ENCODE measurements at places on chromosomes 3 and 15.

DNA sequence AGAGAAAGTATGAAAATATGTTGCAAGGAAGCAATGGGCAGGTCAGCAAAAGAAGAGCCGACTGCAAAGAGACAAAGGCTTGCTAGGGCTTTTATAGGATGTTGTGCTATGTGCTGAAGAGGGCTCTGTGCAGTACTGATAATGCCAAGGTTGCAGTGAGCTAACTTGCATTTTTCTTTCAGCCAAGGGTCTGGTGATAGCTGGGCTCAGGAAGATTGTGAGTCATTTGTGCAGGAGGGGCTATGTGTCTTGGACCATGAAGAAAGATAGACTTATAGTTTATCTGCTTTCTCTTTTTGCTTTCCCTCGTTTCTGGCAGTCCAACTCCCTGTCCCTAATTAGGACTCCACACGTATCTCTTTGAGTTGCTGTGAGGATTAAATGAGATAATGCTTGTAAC is 64.5 kb upstream of the LRIG1 start:
- no peak for DNase-seq

- no peak for DNase-seq
Observed at GRCh38 chr15:60526127-60526616, 47.2 kb upstream of the ICE2 start.

DNA sequence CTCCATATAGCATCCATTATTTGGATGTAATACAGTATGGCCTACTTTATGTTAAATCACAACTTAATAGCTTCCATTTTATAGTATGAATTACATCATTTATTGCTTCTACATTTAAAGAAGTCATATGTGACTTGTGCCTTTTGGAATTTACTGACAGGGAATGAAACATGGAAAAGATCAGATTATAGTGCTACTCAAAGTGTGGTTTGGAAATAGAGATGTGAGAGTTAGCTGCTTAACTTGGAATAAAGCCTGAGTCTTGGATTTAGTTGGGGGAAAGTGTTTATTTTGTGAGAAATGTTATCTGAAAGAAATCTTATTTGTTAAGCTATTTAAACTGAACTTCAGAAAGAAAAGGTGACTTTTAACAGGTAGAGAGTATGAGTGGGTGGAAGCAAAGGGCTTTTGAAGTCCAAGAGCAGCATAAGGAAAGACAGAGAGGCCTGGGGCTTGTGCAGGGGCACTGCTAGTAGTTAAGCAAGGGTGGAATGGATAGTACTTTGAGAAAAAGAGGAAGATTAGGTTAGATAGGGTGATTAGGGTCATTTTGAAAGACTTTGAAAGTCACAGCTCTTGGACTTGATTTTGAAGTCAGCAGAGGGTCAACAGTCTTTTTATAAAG is 60.5 kb downstream of the SLMAP start:
- no peak for DNase-seq

GRCh38 chr3:94115482-94115881 is 52.6 kb downstream of the NSUN3 start:
- no peak for DNase-seq

DNA sequence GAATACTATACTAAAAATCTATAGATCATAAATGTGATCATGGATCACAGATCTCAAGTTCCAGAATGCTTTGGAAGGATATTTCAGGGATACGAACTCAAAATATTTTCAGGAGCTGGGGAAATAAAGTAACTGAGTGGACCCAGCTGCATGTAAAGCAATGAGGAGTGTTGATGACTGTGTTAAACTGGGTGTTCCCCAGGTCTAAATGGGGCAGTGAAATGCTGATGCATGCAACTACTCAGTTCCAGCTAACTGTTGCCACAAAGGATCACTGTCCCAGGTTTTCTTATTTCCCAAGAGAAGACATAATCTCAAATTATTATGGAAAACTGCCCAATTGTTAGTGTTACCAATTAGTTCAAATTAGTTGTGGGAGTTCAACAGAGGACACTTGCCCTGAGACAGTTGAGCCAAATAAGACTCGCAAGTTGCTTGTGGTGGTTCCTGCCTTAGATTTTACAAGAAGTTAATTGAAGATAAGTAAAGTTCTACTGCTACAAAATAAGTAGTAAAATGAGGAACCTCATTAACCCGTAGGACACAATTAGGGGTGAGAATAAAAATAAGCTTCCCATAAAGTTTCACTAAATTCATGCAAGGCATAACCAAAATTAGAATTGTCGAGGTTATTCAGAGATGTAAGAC is 66.3 kb upstream of the IL12A start:
- no peak for DNase-seq

DNA sequence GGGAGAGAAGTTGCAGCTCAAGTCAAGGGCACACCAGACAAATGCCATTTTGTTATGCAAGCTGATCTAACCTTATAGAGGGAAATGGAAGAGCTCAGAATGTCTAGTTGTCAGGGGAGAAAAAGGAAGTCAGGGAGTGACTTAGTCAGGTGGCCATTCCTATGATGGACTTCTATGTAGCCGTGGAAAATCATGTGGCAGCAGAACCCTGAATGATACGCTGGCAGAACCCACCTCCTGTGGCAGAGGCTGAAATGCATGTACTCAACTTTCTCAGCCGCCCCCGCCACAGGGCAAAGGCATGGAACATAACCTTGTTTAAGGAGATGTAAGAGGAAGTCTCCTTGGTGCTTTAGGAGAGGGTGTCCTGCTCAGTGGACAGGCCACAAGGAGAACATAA is 37.7 kb upstream of the PARL start:
- DNase-seq = no peak

GRCh38 chr3:126979046-126979628 is 3.8 kb upstream of the PLXNA1 start:
- DNase-seq = no peak

- DNase-seq = no peak
Observed at GRCh38 chr15:70469182-70469581, 294.2 kb downstream of the UACA start.

GRCh38 chr3:14125193-14126016 is 553 bp downstream of the TMEM43 start:
- peak; percentile 57 for DNase-seq

GRCh38 chr3:100682854-100683760 is 26.2 kb upstream of the TFG start:
- DNase-seq = no peak

DNA sequence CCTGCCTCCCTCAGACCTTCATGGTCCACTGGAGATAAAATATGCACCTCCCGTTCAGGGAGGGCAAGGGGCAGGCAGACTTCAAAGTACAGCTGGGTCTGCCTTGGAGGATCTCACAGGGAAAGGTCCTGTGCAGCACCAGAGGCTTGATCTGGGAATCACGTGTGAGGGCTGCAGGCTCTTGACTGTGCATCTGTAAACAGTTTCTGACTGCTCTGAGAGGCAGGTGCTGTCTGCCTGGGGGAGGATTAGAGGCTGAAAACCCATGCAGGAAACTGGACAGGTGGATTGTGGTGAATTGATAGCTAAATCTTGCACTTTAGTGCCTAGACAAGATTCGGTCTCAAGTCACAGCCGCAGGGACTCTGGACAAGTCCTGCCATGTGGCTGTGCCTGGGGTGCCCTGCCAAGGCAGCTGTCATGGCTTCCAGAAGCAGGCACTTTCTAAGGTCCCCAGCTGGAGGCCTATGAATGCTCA is 239.3 kb downstream of the EPHB1 start:
- no peak for DNase-seq

- DNase-seq = no peak
Observed at GRCh38 chr15:41921167-41921566, 27.3 kb upstream of the SPTBN5 start.

DNA sequence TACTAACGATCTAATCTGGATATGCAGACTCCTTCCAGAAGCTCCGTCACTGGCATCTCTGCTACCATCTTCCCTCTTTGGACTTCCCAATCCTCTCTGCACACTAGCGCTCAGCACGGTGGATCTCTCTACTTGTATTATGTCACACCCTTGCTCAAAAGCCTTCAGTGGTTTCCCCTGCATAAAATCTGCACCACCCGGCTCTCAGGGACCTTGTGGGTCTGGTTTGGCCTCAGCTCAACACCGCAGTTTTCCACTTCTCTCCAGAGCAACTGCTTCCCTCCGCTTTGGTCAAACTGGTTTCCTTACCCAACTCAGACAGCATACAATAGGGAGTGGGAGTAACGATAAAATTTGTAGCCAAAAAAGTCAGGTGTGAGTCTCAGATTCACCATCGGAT is 30.7 kb upstream of the HES1 start:
- DNase-seq = no peak

DNA sequence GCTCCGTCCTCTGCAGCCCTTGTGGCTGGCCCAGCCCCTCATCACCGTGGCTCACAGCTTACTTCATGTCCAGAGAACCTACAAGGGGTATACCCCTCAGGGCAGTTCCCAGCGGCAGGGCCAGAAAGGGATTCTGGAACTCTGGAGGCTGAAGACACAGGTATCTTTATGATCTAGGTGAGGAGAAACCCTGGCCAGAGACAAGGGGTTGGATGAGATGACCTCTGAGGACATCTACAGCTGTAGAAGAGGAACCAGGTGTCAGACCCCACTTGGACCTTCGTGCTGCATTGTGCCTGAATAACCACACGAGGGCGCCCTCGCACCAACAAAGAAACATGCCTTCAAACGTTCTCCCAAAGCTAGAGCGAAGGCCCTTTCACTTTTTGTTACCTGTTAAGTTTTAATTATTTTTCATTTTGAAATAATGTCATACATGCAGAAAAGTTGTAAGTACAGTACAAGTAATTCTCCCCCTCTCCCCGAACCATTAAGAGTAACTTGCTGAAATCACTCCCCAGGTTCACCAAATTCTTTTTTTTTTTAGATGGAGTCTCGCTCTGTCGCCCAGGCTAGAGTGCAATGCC is 118.7 kb upstream of the SMAD3 start:
- peak; percentile 46 for DNase-seq

- DNase-seq = no peak
Observed at GRCh38 chr3:58173669-58174398, 36.9 kb downstream of the DNASE1L3 start.

GRCh38 chr3:99484871-99485270 is 153.5 kb upstream of the COL8A1 start:
- DNase-seq = no peak

GRCh38 chr3:38349684-38350359 is 3.2 kb downstream of the XYLB start:
- no peak for DNase-seq

DNA sequence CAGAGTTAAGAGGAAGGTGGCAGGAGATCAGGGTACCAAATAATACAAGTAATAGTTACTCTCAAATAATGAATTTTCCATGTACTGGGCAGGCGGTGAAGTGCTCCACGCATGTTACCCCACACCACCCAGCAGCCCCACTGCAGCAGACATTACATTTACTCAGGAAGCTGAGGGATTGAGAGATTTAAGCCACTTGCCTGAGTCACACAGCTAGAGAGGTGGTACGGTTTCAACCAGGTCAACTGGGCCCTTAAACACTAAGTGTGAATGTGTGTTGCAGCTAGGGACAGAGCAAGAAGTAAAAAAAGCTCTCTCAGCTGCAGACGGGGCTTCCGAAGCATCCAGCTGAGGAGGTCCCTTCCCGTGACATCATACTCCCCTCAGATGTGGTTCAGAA is 91.3 kb downstream of the PRICKLE2 start:
- no peak for DNase-seq

DNA sequence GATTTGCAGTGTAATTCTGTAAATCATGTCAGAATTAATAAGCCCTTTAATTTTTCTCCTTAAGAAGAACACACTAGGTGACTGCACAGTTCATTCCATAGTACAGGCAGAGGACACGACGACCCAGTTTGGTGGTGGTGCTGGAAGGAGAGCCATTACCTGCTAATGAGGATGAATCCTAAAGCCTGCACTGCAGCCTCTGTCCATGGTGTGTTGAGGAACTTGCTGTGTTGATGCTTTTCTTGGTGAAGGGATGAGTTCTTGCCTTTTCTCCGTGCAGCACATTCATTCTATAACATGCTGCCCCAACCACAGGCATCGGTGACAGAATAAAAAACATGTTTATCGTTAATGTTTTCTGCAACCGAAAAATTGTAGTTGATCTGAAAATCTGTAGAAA is 89.6 kb upstream of the VEPH1 start:
- DNase-seq = no peak

DNA sequence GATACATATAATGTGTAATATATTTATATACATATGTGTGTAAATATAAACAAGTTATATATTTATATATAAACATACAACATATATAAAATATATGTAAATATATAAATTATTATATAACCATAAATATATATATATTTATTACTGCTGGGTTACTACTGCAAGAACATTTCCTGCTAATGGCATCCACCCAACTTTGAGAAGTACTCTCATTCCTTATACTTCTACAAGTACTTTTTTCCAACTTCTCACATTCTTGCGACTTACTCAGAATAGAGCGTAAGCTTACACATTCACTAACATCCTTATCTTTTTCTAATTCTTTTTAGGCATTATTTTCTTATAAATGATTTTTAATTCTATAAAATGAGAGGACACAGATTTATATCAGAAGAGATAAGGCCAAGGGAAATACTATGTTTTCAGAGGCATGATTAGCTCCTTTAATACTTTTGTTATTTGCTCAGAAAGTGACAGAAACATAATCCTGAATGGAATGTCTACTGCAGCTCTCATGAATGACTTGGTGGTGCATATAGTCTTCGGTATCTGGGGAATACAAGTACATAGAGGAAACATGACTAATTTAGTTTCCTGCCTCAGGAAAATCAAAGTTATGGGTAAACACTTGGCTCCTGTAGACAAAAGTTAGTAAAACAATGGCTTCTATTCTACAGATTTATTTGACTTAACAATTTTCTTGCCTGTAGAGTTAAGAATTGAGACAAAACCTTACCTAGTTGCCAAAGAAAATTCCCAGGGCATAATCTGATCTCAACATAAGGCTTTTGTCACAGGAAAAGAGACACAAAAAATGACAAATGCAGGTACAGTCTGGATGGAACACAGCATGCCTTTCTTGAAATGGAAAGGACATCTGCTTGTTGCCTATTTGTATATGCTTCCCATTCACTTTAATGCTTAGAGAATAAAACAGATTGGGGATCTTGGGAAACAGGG is 453.9 kb downstream of the SQOR start:
- DNase-seq = no peak

GRCh38 chr3:124483915-124484470 is 246.3 kb upstream of the UMPS start:
- no peak for DNase-seq

- no peak for DNase-seq
Observed at GRCh38 chr15:71440489-71441110, 325.3 kb downstream of the THSD4 start.

GRCh38 chr3:119571230-119571629 is 8.1 kb upstream of the ADPRH start:
- no peak for DNase-seq

DNA sequence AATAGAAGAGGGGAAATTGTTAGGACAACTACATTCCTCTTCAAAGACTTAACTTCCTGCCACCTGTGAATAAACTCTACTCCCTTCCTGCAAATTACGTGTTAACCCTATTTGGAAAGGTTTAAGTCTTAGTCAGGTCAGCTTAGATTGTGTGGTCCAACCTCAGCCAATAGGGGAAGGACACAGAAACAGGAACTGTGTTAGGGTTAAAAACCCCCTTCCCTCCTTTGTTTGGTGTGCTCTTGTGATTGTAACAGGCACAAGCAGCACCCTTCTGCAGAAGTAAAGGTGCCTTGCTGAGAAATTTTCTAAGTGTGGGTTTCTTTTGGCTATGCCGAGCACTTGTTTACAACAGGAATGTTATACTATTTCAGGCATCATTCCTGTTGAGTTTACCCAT is 45.0 kb upstream of the FSTL1 start:
- DNase-seq = no peak
